ENCODE measurements at places on chromosomes 2 and 18.

DNA sequence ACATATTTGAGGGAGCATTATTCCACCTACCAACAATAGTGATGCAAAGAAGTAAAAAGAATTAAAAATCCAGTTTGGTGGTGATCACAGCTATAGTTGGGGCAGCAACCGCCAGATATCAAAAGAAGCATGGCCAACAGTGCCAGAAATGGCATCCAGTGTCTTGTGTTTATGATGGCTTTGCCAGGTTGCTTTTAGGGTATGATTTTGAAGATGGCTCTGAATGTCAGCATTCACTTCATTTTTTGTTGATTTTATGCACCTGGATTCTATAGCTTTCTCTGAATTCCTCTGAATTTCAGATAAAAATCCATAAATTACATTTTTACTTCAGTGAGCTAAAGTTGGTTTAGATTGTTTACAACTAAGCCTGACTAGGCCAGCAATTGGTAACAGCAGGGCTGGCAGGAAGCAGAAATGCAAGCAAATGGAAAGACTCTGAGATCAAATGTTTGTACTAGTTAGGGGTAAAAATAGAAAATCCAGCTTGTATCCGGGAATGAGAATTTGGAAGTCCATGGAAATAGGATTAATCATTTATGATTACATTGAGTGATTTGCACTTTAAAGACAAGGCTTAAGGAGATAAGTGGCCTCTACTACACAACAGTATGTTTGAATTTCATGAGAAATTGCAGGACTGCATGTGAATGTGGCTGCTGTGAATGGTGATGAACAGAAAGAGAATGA lies 40.4 kb downstream of the COL3A1 start:
- no peak for DNase-seq

DNA sequence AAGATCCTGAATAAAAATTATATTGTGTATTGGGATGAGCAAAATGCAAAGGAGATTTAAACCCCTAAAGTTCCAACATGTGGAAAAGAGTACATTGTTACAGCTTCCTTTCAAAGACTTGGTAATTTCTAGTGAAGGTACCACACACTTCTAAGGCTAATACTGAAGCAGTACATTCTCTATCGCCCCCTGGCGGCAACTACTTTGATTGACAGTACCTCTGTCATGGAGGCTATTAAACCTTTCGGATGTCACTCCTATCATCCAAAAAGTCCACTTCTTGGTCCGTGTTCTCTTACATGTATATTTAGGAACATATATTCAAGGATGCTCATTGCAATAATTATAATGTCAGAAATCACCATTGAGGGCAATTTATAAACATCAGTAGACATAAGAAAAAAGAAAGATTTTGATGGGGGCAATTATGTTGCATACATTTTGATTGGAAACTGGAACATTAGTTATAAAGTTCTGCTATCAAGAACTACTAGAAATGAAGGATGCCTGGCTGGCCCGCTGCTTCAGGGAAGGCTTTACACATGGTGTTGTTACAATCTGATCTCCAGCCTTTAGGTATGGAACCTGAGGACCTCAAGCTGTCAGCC lies 601.6 kb downstream of the CPS1 start:
- DNase-seq = peak; percentile 49

- DNase-seq = no peak
Observed at GRCh38 chr18:21262979-21263378, 20.9 kb downstream of the GREB1L start.

- DNase-seq = no peak
Observed at GRCh38 chr2:27724905-27725701, 46.4 kb upstream of the MRPL33 start.

- no peak for DNase-seq
Observed at GRCh38 chr2:60311524-60311923, 241.9 kb downstream of the BCL11A start.

DNA sequence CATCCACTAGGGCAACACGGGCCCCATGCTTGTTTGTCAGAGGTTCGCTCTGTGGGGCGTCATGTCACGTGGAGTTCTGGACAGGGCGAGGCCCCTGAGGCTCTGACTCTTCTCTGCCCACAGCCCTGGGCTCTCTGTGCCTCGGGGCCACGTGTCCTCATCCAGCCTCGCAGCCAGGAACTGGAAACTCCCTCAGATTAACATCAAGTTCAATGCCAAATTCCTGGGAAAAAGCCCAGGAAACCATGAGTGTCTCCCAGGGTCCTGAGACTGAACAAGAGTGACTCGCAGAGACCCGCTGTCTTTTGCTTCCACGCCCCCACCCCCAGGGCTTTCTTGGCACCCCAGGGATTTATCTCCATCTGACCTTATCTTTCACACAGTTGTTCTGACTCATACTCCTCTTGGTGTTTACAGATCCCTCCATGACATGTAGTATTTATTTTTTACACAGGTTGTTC lies 174.0 kb upstream of the PIEZO2 start:
- DNase-seq = no peak

DNA sequence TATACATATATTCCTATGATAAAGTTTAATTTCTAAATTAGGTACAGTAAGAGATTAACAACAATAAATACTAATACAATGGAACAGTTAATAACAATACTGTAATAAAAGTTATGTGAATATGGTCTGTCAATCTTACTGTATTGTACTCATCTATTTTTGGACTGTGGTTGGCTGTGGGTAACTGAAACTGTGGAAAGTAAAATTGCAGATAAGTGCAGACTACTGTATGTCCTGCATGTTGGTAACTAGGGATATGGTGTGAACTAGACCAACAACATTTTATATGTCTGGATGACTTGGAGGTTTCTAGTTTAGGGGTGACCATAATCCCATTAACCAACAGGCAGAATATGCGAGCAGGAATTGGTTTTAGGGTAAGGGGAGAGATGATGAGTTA lies 23.3 kb downstream of the PHLPP1 start:
- DNase-seq = no peak

GRCh38 chr2:60413069-60413813 lies 140.2 kb downstream of the BCL11A start:
- DNase-seq = no peak

DNA sequence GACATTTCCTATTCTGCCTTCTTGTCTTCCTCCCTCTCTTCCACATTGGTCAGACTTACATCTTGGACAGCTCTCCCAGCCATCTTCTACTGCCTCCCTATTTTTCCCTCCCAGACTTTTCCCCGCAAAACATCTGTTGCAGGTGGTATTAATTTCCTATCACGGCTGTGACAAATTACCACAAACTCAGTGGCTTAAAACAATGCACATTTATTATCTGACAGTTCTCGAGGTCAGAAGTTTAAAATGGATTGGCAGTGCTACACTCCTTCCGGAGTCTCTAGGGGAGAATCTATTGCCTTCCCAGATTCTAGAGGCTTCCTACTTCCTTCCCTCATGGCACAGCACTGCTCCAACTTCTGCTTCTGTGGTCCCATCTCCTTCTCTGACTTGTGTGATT lies 33.3 kb downstream of the STRADB start:
- DNase-seq = no peak

DNA sequence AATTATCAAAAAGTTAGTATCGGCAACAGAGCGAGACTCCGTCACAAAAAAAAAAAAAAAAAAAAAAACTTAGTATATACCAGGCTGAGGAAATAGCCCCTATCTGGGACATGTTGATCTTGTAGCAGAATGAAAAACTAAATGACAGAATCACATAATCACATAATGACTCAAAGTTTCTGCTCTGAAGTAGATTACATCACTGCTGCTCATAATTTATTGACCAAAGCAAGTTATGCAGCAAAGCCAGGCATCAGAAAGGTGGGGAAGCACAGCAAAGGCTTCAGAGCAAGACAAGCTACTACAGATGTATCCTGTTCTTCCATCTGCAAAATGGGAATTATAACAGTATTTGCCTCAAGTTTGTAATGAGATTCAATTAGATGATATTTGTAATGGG lies 68.1 kb downstream of the BOD1L2 start:
- no peak for DNase-seq

DNA sequence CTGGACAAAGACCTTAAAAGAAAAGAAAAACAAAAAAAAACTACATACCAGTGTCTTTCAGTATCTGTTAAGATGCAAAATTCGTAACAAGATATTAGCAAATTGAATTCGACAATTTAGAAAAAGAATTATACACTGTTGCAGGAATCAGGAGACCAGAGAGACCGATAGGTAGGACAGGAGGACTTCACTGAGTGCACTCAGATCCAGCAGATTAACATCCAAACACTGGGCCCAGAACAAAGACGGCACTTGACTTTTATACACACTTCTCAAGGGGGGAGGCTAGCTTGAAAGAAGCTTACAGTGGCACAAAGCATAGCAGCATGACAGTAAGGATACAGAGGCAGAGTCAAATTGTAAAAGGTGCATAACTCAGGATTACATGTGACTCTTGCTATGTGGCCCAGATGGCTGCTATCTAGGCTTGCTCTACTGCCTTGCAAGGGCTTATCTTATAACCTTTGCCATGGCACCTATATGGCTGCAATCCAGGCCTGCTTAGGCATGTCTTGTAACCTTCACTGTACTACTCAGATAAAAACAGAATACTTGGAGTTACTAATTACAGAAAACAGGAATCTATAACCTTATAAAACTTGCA lies 507.3 kb upstream of the LRRTM4 start:
- DNase-seq = no peak

- DNase-seq = no peak
Observed at GRCh38 chr18:22493940-22494339, 76.2 kb upstream of the CTAGE1 start.

GRCh38 chr2:51247252-51247805 lies 215.4 kb upstream of the NRXN1 start:
- no peak for DNase-seq

DNA sequence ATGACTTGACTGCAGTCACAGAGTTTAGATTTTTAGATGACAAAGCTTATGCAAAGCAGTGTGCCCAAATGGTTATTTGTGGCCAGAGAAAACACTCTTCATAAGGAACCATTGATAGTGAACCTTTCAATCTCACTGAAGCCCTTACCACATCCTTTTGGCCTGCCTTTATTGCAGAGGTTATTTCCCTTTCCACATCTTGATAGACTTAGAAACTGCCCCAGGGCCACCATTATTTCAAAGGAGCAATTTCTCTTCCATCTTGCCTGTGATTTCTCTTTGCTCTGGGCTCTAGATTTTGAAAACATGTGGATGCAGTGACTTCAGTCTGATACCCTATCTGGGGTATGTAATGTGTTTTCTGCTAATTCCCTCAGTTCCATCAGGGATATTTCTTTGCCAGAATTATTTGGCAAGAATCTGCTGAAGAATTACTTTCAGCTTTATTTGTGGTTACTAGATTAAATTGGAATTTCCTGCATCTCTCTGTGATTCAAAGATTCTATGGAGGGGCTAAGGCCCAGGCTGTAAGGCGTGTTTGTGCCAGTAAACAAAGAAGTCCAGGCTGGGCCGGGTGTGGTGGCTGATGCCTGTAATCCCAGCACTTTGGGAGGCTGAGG lies 51.0 kb downstream of the MOGAT1 start:
- DNase-seq = no peak

DNA sequence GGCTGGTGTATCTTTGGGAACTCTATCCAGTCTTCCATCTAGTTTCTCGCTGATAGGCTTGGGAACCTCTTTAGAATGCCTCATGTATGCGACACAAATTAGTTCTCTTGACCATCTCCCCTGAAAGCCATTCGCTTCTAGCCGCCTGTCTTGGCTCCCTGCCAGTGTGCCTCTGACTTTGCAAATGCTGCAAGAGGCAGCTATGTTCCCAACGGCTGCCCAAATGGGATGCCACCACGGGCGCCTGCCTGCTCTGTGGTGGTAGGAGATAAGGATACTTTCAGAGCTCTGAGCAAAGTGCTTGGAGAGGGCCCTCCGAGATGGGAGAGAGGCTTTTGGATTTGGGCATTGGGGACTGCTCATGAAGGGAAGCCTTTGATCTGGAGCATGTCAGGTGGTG lies 77.7 kb upstream of the IGFBP5 start:
- DNase-seq = no peak

GRCh38 chr2:201383136-201383535 lies 26.0 kb upstream of the FLACC1 start:
- DNase-seq = no peak

GRCh38 chr2:172072706-172073105 lies 12.6 kb upstream of the DLX1 start:
- DNase-seq = no peak

- no peak for DNase-seq
Observed at GRCh38 chr18:12336171-12336613, 28.2 kb downstream of the TUBB6 start.

- DNase-seq = no peak
Observed at GRCh38 chr2:31729442-31730092, 148.8 kb upstream of the SRD5A2 start.

- DNase-seq = no peak
Observed at GRCh38 chr18:5600378-5601071, 56.7 kb upstream of the EPB41L3 start.

- no peak for DNase-seq
Observed at GRCh38 chr2:191217580-191217979, 27.6 kb upstream of the MYO1B start.

DNA sequence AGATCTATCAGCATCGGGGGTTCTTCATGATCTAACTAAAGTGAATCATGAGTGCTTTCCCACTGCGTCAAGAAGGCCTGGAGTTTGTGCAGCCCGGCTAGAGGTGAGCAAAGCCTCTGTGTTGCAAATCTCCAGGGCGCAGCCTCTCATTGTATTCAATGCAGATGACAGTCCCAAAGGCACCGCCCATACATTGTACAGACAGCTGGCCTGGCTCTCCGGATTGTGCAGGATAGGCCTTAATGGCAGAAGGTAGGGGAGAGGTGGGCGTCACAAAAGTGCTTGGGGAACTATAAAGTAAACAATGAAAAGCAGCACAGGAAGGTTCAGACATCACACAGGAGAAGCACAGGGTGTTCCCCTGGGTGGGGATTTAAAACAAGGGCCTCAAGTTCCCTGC lies 907 bp upstream of the GYPC start:
- no peak for DNase-seq

DNA sequence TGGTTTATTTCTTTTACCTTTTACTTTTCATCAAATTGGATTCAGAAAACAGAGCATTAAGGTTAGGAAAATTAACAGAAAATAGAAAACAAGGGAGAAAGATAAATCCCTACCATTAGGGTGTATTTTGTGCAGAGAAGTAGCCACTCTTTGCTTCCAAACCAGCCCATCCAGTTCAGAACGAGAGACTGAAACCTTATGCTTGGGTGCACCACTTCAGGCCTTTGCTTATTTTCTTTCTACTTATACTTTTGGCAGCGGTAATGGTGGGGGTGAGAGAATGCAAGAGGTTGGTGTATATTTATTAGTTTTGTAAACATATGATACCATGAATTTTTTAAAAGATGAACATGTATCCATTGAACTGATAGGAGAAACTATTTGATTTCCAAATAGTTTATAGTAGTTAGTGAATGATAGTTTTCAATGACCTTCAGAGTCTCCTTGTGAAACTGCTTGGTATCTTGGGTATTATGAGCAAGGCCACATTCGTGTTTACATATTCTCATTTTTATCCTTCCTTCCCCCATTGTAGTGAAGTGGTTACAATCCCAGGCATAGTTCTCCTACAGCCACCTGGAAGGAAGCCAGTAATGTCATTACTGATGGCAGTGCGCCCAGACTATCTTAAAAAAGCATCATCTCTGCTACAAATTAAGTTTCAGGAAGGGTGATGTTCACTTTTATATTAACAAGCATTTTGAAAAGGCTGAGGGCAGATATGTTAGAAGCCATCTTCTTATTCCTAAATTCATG lies 60.8 kb downstream of the MFSD6 start:
- DNase-seq = no peak

All from activated T-cell treated with anti-CD3 and anti-CD28 coated beads, Interleukin-2, amount 50 U/mL, for 1 hour (primary cell).